ENCODE measurements at places on chromosomes 3 and 15.

DNA sequence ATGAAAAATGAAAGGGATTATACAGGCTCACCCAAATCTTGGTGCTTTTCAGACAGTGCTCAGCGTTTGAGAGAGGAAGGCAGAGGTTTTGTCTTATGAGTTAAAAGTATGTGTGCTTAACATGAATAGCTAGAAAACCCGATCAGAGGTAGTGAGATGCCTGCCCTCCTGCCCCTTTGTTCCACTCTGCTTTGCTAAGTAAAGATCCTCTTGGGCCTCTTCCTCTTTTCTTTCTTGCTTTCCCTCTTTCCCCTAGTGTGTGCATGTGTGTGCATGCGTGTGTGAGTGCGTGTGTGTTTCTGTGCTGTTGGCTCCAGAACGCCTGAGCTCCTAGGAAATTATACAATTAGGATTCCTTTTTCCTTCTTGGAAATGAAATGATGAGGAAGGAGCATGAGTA, 261.3 kb upstream of the NR2E3 start:
- no peak for DNase-seq

GRCh38 chr3:31610700-31611275, 78.1 kb downstream of the STT3B start:
- DNase-seq: no peak

DNA sequence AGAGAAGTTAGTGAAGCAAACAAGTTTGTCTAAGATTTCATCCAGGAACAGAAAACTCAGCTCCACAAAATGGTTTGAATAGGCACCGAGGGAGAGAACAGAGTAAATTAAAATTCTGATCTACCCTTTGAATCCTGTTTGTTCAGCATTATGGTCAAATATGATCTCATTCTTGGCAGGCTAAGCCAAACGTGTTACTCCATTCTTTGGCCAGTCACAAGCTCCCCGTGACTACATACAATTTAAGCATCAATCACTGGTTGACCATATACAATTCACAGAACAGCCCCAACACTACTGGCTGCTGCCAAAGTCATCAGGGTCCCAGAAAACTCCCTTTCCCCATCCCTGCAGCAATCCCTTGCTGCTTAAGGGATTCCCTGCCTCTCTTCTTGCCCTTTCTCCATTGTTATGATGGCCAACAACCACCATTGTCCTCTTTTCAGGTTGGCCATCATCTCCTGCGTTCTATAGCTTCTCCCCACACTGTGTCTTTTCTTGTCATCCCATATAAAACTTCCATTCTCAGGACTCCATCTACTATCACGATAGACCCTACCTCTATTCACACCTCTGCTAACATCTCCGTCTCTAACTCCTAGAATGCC, 46.3 kb downstream of the GOLIM4 start:
- DNase-seq: no peak

GRCh38 chr15:55250392-55250791, 39.2 kb downstream of the RAB27A start:
- no peak for DNase-seq

- DNase-seq: no peak
Measured at GRCh38 chr15:100018191-100018590, 285.0 kb upstream of the LYSMD4 start.

DNA sequence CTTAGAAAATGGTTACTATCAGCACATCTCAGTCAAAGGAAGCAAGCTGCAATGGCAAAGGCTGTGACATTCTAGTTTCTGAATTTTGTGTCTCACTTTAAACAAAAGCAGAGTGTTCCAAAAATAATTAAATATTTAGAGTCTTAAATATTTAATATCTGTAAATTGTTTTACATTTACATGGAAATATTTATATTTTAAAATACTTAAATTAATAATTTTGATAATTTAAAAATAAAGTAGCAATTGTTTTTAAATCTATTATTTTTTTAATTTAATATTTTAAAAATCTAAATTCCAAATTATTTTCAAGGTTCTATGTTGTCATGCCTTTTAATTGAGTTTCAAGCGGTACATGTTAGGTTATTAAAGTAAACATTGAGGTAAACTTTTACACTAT, 843.1 kb downstream of the ROBO1 start:
- DNase-seq: no peak

DNA sequence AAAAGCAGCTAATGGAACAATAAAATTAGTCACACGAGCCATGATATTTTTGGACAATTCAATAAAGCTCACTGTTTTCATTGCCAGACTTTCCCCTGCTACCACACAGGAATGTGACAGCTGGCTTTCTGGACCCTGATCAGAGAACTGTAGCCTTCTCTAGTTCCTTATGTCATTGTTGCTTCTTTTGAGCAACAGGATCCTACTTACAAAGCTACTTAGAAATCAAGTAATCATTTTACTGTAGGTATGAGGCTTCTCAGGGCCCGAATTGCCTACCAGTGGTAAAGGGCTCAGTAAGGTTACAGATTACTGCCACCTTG, 94.3 kb upstream of the AADACL2 start:
- DNase-seq: no peak

- DNase-seq: no peak
Measured at GRCh38 chr15:98728082-98728810, 79.9 kb downstream of the IGF1R start.

DNA sequence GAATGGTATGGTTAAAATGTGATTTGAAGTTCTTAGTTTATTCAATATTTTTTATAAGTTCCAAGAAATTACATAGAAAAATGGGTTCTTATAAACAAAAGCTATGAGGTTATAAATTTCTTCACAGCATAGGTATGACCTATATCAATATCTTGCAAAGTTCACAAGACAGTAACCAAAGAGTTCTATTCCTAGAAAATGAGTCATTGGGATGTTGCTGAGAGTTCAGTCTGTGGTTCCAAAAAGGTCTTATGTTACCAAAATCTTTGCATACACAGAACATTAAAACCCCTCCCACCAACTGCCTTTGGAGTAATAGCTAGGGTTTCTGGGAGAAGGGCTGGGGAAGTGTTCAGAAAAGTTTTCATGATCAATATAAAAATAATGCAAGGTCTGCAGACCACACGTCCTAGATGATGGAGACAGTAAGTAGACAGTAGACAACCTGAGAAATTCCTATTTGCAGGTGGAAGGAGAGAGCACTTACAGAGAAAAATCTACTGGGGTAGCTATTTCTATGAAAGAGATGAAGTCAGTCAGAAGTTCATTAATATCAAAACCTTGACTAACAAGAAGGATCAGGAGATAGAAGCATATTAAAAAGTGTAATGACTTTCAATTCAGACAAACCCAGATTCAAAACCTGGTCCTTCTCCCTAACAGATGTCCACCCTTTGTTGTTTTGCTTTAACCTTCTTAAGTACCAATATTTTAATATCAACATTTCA, 279.3 kb downstream of the KCNH8 start:
- DNase-seq: no peak

DNA sequence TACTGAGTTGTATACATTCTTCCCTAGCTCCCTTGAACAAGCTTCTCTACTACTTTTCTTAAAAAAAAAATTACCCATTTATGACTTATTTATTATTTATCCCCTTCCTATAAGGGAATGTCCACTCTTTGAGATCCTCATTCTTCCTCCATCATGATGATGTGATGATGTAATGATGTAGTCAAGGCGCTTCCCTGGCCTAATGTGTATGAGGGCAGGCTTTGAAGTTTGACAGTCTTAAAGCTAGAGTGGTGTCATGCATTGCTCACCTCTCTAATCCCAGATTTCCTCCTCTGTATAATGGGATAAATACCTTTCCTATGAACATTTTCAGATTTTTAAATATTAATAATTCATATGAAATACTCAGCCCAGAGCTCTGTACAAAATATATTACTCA, 486.0 kb upstream of the TPRG1 start:
- no peak for DNase-seq

DNA sequence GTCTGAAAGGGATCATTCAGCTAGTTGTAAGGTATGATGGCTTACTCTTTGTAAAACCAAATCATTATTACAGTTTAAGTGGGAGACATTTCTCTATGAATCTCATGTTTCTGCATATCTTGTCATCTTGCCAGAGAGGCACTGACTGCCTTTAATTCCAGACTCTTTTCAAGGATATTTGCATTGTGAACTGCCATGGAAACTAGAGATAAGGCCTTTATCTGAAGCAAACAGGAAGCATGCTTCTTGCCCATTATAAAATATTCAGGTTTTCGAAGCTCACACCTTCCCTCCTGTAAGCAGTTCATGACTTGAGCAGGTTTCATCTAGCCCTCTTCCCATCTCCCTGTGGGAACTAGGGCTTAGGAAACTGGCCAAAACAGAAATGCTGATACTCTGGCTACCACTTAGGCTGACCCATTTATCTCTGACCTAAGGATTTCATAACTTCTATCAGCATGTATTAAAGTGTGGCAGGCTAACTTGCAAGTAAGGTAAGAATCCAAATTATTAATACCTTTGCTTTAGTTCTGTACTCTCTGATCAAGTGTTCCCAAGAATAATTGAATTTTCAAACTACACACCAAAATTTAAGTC, 326.6 kb upstream of the ALCAM start:
- DNase-seq: no peak

GRCh38 chr3:40780291-40780924, 255.6 kb downstream of the ZNF621 start:
- DNase-seq: no peak

GRCh38 chr3:186035277-186035676, 73.6 kb downstream of the ETV5 start:
- DNase-seq: no peak

DNA sequence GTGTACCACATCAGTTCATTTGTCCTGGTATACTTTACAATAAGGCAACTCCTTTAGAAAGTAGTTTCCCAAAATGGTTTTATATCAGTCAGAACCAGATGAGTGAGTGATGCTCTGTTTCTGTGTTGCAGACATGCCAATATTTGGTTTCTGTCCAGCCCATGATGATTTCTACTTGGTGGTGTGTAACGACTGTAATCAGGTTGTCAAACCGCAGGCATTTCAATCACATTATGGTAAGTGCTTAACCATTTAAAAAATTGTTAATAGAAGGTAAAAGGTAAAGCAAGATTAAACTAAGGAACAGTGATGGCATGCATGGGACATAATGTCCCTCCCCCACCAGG, 40.0 kb upstream of the SCAANT1 start:
- no peak for DNase-seq

DNA sequence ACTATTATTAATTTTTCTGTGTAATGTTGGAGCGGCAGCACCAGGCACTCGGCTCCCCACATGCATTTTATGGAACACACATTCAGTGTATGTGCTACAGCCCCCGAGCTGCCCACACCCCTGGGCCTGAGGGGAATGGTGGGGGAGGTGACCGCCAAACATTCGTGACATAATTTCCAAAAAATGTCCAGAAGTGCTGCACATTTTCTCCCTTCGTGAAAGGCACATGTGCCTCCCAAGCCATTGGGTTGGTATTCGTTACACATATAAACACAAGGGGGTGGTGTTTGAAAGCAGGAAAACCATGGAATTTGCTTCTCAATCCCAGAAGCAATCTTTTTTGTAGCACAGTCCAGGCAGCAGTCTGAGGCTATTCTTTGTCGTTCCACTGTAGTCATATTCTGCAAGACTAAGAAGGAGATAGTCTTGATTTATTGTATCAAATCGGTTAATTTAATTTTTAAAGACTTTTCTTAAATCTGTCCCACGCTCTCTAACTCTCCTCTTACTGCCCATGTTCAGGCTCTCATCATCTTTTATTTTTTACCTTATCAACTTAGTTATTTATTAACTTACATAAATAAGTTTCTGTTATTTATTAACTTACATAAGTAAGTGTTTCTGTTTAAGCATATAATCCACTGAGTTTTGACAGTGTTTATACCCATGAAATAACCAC, 39.2 kb upstream of the POLR2M start:
- DNase-seq: peak; percentile 21

GRCh38 chr15:60000824-60001609, 3.1 kb upstream of the FOXB1 start:
- no peak for DNase-seq

DNA sequence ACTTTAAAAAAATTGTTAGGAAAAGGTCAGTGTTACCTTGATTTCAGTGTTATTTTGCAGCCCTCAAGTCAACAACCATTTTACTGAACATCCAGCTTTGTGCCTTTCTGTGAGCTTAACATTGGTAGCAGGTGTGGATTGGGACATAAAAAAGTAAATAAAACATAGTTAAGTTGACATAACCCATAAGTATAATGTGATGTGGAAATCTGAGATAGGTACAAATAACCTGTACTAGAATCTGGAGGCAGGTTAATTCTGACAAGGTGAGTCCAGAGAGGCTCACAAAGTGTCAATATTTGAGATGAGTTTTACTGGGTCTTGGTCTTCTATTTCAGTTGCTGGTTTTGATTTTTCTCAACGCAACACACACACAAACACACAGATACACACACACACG, 151.3 kb downstream of the LPP start:
- DNase-seq: no peak

DNA sequence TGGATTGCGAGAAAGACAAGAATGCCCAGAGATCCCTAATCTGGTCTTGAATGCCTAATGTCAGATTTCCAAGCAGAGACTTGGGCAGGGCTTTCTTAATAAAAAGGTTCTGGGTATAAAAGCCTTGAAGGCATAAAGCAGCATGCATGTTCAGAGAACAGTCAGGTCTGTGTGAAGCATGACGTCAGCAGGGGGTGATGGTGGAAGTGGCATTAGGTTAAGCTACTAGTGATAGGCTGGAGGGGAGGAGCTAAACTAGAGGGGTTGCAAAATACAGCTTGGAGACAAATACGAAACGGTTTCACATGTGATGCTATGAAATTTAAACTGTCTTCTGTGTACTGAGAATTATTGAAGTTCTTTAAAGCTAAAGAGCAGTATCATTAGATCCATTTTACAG, 125.6 kb downstream of the VPS8 start:
- DNase-seq: no peak

GRCh38 chr3:126550488-126551051, 8.2 kb downstream of the C3orf22 start:
- DNase-seq: no peak

DNA sequence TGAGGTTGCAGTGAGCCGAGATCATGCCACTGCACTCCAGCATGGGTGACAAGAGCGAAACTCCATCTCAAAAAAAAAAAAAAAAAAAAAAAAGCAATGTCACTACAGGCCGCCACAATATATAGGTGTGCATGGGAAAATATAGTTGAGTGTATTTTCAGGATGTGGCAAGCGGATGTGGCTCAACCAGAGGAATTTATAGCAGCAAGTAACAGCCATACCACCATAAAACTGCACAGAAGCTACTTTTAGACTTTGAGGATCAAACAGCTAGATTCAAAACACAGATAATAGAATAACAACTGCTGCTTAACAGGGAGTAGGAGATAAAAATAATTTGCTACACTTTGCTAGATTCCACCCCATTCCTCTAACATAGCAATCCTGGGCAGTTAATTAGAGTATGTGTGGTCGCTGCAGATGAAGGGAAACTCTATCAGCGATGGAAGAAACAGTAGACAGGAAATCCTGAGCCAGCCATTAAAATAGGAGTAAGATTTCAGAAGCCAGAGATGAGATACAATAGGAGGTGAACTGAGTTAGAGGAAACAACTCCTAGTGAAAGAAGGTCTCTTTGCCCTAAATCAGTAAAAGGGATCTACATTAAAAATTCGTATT, 318.7 kb upstream of the STT3B start:
- no peak for DNase-seq

DNA sequence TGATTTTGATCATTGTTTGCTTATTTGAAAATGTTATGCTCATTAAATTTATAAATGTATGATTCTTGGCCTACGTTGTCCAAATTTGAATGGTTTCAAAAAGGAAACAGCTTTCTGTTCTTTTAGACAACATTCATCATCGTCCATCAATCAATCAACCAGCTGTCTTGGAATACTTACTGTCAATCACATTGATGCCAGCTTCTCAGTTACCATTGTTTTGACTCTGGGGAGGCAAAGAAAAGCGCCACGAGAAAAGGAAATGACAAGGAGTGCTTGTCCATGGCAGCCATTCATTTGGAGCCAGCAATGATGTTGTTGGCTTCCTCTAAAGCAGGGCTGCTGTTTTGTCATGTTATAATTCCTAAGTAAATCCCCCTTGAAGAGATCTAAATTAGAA, 62.2 kb upstream of the TP63 start:
- no peak for DNase-seq

Data from AG04449 (cell line).